Activated CD4-positive, alpha-beta T cell treated with anti-CD3 and anti-CD28 coated beads, Interleukin-2, amount 10 ng/mL, durations not matched to agents 7 days and 5 days (primary cell): ENCODE measurements at places on chromosomes 1 and 21. TPM values are rescaled to one million over a fixed set of nuclear protein-coding genes. Genes with fewer than 3 reads are reported as not detected.

DNA sequence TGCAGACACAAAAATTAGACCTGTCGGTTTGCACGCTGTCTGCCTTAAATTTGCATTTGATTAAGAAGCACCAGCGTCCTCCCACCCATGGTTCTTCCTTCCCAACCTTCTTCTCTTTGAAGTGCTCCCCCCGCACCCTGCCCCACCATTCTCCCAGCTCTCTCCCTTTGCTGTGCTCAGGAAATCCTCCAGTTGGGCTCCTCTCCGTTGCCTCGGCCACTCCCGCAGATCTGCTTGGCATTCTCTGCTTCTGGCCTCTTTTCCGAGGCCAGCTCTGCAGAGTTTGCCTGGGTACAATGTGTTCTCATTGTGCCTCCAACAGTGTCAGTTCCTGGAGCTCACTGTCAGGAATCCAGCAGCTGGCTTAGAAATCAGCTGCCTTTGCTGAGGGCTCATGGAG lies 126.1 kb downstream of the NAV1 start:
- DNase-seq: no peak

DNA sequence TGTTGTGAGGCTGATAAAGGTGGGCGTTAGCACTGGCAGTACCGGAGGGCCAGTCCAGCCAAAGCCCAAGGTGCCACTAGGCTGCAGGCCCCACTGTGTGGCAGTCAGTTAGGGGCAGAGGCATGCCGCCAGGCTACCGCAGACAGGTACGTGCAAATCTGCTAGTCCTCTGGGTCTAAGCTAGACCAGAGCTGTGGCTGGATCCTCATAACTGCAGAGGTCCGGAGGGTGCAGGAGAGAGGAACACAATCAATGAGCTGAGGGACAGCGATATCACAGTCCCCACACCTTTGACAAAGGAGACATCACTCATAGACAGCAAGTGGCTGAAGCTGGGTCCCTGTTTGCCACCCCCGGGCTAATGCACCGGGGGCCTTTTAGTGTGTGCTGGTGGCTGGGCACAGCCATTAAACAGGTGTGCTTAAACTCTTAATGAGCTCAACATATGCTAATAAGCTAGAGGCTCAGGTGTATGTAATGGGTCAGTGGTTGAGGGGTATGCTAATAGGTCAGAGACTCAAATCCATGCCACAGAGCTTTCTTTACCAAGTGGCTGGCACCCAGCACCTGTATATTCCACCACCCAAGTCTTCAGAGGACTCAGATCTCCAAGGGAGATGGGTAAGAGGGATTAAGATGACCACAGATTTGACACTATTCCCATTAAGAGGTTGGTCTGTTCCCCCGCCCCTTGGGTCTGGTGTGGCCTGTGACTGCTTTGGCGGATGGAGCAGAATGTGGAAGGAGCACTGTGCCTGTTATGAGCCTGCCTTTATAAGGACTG lies 82.0 kb downstream of the GLIS1 start:
- no peak for DNase-seq

GRCh38 chr1:171931752-171932151 lies 90.5 kb downstream of the DNM3 start:
- DNase-seq: no peak

DNA sequence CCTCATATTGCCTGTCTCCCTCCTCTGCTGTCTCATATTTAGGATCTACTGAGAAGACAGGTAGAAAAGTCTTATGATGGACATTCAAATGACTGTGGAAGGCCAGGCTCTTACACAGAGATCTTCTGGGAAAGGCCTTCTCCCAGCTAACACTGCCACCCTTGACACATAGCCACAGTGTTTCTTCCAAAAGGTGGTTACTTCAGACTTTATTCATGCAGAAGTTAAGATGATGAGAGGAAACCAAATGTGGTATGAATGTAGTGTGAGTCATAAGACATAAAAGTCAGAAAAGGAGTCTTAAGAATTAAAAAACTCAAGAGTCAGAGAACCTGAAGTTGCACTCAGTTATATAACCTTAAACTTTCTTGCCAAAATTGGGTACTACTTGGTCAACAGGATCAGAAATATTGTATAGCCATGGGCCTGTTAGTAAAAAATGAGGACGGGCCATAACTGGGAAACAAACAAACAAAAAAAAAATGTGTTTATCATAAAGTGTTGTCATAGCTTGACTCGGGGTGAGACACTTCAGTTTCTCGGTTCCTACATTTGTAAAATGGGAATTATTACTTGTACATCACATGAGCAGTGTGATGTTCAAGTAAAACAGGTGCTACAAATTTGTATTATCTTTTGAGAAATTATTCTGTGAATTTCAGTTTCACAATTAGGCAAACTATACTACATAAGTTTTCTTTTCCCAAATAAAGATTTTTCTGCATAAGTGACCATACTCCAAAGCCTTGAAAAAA lies 1.2 kb upstream of the DENND1B start:
- peak; percentile 36 for DNase-seq

DNA sequence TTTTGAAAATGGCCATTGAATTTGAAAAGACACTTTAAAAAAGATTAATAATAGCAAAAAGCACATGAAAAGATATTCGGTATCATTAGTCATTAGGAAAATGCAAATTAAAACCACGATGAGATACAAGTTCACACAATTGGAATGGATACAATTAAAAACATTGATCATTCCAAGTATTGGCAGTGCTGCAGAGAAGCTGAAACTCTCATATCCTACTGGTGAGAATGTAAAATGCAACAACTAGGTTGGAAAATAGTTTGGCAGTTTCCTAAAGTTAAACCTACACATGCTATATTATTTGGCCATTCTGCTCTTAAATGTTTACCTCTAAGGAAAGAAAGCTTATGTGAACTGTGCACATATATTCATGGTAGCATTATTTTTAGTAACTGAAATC lies 838.7 kb upstream of the PRMT6 start:
- no peak for DNase-seq

DNA sequence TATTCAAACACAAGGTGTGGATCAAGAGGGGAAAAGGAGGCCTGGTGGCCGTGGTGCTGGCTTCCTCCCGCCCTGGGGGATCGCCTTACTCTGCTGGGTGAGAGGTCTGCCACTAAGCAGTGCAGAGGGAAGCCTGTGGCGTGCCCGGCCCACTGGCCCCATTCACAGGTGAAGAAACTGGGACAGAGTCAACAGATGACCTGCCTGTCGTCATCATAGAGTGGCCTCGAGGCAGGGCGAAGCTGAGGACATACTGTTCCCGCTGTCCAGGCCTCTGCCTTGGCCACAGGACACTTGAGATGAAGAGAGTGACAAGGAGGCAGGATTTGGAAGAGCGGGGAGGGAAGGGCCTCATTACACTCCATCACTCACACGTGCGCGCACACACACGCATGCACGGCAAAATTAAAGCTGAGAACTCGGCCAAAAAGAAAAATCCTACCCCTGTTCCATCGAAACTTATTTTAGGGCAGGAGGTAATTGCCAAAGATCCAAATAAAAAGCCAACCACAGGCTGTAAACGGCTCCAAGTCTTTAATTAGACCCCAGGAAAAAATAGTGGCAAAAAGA lies 50.5 kb downstream of the CASZ1 start:
- no peak for DNase-seq

DNA sequence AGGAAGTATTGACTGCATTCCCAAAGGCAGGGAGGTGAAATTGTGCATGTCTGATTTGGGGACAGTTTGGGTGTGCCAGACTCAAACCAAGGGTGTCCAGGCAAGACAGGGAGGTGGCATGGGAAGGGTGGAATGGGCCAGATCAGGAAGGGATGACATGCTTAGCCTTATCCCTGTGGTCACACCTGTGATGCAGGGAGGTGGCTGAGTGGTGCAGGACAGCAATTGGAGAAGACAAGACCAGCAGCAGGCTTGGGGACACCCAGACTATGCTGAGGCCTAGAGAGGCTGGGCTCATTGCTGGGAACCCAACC lies 4.0 kb downstream of the FOXO6 start:
- no peak for DNase-seq

DNA sequence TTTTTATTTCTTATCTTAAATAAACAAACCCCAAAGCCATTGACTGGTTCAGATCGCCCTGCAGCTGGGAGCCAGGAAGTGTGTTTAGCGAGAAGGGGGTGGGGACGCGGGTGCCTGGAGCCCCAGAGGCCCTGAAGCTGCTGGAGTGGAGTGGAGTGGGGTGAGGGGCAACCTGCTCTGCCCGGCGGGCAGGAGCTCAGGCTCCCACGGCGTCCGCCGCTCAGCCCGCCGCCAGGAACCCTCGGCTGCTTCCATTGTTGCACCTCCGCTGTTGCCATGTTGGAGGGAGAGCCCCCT lies 673 bp downstream of the PIK3C2B start:
- peak; percentile 68 for DNase-seq

DNA sequence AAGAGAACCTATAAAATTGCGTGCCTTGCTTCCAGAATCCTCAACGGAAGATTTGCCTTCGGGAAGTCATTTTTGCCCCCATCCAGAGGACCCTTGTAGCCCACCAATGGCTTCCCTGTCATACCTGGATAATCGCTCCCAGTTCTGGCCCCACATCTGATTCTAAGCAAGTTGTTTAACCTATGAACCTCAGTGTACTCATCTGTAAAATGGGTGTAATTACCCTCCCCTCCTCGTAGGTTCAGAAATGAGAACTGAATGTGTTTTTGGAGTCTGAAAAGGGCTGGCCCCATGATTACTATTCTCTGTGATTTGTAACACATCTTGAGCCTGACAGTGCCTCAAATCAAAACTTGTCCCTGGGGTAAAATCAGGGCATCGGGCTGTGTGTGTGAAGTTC lies 81.6 kb upstream of the TMEM51 start:
- DNase-seq: no peak

DNA sequence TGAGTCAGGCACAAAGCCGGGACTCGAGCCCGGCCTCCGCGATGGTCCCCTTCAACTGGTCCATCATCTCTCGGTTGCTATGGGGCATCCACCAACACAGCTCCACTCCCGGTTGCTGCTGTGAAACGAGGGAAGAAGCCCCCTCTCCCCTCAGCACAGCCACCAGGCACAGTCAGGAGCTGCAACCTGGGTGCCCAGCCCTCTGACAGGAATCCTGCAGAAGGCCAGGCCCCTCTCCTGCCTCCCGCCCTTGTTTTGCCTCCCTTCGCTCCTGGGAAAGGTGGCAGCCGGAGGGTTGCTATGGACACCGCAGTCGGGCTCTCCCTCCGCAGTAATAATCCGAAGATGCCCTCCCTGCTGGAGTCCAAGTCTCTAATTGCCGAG lies 8.9 kb upstream of the KCNN3 start:
- no peak for DNase-seq

- peak; percentile 31 for DNase-seq
These were observed 22.9 kb downstream of the SAMSN1 start for GRCh38 chr21:14523234-14523633.

DNA sequence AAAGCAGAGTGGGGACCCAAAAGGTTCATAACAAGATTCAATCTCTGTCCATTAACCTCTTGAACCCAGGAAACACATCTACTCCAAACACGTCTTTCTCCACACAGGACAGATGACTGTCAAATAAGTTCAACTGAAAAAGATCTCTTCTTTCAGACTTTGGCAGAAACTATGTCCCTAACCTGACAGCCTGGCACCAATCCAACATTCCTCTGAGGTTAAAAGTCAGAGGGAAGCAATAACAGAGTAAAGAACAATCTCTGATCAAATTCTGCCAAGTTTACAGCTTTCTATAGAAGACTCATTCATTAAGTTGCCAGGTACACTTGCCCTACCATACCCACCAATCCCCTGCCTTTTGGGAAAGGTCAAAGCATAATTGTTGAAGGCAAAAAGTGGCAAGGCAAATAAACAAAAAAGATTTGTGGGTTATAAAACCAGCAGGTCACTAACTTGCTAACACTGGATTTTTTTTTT lies 31.9 kb downstream of the OTUD7B start:
- no peak for DNase-seq

GRCh38 chr1:79469139-79469538 lies 462.6 kb upstream of the ADGRL4 start:
- DNase-seq: no peak

DNA sequence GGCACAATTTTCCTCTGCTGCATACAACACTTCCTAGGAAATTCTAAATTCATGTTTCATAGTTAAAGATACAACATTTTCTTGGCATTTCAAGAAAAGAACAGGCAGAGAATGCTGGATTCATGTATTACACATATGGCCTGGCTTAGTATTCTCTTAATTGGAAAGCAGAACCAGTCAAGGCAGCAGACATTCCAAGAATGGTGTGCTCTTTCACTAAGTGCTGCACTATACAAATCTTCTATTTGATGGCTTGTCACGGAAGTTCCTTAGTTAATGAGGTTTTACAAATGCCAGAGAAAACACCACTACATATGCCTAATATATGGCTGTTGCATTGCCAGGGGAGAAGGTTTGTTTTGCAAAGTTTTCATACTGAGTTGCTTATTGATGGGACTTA lies 80.8 kb upstream of the DYNLT5 start:
- no peak for DNase-seq

GRCh38 chr1:194568610-194569009 lies 1382.2 kb upstream of the B3GALT2 start:
- DNase-seq: no peak

GRCh38 chr1:234543442-234544086 lies 64.6 kb upstream of the TARBP1 start:
- DNase-seq: no peak

- DNase-seq: no peak
These were observed 693 bp downstream of the SRSF10 start for GRCh38 chr1:23979387-23979880.

GRCh38 chr1:199269241-199269640 lies 630.4 kb downstream of the PTPRC start:
- no peak for DNase-seq

DNA sequence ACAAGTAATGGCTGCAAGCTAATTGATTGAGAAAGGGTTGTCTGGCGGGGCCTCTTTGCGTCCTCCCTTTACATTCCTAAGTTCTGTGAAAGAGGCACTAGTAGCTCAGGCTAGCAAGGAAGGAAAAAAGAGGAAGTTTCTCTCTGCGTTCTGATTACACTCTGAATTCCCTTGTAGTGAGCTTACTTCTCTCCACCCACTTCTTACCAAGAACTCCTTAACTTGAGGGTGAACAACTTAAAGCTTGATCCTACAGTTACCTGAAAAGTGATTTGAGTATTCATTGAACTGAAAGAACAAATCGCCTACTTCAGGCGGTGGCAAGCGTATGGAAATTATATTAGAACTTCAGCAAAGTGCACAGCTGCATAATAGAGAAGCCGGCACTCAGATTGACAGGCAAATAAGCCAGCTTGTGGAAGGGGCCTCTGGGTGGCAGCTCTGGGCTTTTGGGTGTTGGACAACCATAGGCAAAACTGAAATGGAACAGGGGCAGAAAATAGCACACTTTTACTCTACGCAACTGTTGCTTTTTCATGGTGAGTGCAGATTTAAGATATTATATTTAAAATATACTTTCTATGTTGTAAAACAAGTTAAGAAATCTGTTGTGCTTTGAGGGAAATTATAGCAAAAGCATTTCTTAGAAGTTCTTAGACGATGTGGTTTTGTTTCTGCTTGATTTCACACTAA lies 464.5 kb downstream of the USP25 start:
- DNase-seq: peak; percentile 37

HAO2 gene
- total RNA-seq: not detected

SPEN gene
- 65.1 TPM for total RNA-seq

PRPF38A gene
- 103 TPM for total RNA-seq

TEX38 gene
- not detected for total RNA-seq

CD84 gene
- total RNA-seq: 16.2 TPM

FAM72A gene
- total RNA-seq: 34.3 TPM

TGFB2 gene
- total RNA-seq: not detected

KRTAP12-2 gene
- total RNA-seq: not detected
